ENCODE measurements at places on chromosomes 16 and 17.
A peak's percentile ranks its signal among the peaks of the same experiment; 100 is the strongest.

DNA sequence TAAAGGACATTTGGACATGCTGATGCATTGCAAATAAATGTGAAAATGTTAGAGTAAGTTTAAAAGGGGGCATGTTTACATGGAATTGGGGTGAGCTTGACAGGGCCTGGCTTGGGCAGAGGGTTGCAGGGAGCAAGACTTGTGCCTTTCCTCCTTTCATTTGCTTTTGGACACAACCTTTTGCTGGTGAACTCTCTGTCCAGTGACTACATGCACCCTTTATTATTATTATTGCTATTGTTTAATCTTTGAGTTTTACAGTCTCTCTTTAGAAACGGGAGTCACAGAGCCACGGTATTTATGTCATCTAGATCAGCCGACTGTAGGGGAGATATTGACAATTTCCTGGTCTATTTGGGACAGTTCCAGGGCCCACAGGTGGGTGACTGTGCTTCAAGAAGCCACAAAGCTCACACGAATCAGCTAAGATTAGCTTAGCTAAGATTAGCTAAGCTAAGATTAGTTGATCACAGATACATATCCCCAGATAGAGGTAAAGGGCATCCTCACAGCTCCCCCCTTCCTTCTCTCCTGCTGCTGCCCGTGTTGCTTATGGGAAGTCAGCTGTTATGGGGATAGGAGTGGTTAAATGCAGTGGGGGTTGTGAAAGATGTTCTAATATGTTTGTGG is 28.9 kb upstream of the ETV4 start:
- DNase-seq, result no peak

- DNase-seq, result no peak
Observed at GRCh38 chr17:68766640-68767039, 165.5 kb upstream of the FAM20A start.

- no peak for DNase-seq
Observed at GRCh38 chr17:75976175-75976848, 2.7 kb downstream of the ACOX1 start.

DNA sequence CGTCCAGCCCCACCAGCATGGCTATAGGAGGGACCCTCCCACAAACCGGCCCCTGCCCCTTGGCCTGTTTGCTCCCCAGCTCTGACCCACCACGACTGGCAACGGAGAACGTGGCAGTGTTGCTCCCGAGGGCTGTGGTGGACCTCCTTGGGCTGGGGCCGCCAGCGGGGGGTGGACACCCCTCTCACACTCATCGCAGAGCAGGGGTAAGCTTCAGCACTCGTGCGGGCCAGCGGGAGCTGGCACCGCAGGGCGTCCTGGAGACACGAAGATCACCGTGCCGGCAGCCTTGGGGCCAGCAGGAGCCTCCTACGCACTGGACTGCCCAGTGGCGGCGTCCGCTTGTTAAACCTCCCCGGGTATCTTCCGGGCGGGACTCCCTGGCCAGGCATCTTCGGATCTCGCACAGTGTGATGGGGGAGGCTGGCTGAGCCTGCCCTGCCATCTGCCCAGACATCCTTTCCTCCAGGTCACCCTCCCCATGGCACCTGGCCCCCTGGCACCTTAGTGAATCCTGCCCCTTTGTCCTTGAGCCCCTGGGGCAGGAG is 53.5 kb downstream of the ABR start:
- no peak for DNase-seq

DNA sequence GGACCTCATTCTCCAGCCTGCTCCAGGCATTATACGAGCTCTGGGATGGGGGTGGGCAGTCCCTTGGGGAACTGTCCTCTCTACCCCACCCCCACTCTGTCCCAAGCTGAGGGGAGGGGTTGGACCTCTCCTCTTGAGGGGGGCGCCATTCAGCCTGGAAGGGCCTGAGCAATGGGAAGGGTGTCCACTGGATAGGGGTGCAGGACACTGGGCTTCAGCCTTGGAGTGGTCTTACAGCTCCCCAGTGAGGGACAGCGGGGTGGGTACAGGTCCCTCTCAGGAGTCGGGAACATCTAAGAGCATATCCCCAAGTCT is 9.5 kb upstream of the CBX8 start:
- DNase-seq, result no peak

DNA sequence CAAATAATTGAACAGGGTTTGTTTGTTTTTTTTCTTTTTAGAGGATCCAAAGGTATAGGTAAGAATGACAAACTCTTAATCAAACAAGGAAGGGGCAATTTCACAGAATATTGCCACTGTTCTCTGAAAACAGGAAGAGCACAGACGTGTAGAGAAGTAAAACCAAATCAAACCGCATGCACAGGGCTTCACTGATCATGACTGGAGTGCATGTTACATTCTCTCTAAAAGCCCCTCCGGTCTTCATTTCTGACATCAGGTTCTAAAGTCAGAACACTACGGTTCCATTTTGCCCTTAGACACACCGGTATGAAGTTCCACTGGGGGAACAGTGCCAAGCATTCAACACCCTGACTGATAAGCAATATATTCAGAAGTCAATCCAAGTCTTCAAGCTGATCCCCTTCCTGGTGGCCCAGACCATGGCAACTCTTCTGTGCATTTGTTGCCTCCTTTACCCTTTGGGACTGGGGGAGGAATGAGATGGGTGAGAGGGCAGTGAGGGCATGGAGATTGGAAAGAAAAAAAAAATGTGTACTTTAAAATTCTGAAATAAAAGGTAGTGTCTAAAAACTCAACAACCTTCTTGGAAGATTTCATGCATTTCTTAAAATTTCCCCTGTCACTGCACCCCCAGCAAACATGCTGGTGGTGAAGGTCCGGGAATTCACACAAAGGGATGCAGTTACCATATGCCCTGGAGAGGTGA is 1.4 kb downstream of the MMD start:
- DNase-seq, result no peak

DNA sequence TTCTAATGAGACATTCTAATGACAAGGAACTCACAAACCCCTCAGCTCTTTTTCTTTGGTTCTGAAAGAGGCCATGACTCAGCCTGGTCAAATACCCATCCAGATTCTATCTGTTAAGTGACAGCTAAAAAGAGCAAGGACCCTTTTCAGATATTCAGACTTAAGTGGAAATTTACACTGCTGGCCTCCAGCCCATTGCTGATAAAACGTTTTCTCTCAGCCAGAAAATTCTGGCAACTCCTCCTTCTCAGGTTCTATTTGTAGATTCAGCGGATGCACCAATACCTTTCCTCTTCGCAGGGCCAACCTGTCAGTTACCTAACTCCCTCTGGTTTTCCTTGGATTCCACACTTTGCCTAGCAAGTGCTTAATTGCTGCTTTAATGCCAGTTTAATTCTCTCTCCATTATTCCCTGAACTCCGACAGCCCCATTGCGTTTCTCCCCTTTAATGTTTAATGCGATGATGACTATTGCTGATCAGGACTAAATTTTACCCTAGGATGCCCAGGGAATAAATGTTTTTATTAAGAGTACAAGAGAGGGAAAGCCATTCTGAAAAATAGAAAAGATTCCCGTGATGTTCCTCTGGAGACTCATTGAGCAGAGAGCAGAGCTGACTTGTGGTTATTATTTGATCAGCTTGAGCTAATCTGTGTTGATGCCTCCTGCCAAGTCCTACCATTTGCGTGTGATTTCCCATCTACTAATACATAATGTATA is 35.9 kb upstream of the TOM1L1 start:
- DNase-seq, result no peak

GRCh38 chr16:27748868-27749546 is 199.1 kb downstream of the KATNIP start:
- DNase-seq, result no peak

GRCh38 chr16:3810818-3811217 is 69.7 kb downstream of the CREBBP start:
- no peak for DNase-seq

GRCh38 chr16:86848821-86849220 is 270.5 kb downstream of the FOXL1 start:
- DNase-seq, result no peak

- DNase-seq, result no peak
Observed at GRCh38 chr16:66097751-66098150, 268.7 kb upstream of the CDH5 start.

GRCh38 chr17:13036751-13037150 is 18.9 kb upstream of the ELAC2 start:
- no peak for DNase-seq

GRCh38 chr16:85329059-85329812 is 217.0 kb upstream of the CIBAR2 start:
- no peak for DNase-seq

- no peak for DNase-seq
Observed at GRCh38 chr16:8880839-8881510, 1.2 kb upstream of the LITAFD start.

- peak; percentile 97 for DNase-seq
Observed at GRCh38 chr17:7922845-7923628, 6.6 kb downstream of the KCNAB3 start.

DNA sequence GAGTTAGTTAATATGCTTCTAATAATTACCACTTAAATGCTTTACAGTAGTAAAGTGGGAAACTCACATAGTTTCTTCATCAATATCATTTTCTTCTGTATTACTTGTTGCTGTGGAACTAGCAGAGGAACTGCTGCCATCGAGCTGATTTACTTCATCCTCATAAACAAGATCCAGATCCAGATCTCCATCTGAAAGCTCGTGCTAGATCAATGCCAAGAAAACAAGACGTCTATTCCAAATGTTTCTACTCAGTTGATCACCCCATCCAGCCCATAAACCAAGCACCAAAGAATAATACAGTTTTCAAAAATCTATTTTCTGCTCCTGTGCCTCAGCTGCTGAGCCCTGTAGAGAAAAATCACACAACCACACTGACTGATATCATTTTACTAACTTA is 59.1 kb downstream of the TRIM37 start:
- DNase-seq, result no peak

GRCh38 chr16:142405-142967 is 4.0 kb upstream of the NPRL3 start:
- no peak for DNase-seq

- DNase-seq, result no peak
Observed at GRCh38 chr16:4846503-4846900, 586 bp downstream of the GLYR1 start.

GRCh38 chr16:10979717-10980601 is 35.6 kb downstream of the CLEC16A start:
- DNase-seq, result peak; percentile 38

DNA sequence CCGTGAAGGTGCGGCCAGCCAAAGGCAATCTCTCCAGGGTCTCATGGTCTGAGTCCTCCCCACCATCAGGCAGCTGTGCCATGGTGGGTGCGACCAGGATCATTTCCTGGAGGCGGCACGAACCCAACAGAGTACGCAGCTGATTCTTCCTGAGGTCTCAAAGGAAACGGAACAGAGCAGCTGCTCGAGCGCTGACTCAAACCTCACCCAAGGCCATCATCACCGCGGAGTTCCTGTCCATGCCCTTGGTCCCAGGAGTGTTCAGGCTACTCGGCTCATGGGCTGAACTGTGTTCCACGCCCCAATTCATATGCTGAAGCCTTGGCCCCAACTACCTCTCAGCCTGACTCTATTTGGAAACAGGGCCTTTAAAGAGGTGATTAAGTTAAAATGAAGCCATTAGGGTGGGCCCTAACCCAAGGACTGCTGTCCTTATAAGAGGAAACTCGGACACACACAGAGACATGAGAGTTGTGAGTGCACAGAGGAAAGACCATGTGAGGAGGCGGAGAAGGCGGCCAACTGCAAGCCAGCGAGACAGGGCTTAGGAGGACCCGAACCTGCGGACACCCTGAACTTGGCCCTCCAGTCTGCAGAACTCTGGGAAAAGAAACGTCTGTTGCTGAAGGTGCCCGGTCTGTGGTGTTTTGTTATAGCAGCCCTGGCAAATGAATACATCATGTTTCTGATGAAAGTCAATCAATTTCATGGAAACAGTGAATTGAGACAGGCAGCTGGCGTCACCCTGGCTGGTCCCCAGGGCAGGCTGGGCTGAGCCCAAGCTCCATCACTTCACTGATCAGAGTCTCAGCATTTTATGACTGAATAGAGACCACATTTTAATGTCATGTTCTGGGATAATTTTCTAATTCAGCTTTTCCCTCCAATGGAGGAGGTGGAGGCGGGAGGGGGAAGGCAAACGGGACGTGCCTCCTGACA is 13.7 kb downstream of the MXRA7 start:
- DNase-seq, result no peak

DNA sequence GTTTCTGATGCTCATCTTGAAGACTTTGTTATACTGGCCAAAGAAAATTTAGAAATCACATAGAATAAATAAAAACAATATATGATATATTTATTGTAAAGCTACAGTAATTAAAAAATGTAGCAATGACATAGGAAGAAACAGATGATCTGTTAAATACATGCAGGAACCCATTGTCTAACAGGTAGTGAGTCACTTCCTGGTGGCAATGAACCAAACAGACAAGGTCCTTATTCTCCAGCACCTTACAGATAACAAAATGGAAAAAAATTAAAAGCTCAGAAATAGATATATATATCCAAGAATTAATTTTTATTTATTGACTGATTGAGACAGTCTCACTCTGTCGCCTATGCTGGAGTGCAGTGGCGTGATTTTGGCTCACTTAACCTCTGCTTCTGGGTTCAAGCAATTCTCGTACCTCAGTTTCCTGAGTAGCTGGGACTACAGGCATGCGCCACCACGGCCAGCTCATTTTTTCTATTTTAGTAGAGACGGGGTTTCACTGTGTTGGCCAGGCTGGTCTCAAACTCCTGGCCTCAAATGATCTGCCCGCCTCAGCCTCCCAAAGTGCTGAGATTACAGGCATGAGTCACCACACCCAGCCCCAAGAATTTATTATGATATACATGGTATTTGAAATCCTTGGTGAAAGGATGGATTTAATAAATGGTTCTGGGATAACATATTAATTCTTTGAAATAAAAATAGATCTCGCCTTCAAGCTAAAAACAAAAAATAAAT is 7.5 kb downstream of the NETO2 start:
- no peak for DNase-seq

- DNase-seq, result peak; percentile 89
Observed at GRCh38 chr17:19867079-19867328, 732 bp downstream of the ULK2 start.

GRCh38 chr17:76246080-76247066 is 6.1 kb upstream of the RNF157 start:
- no peak for DNase-seq

GRCh38 chr17:48002916-48003416 is 32.1 kb downstream of the CDK5RAP3 start:
- DNase-seq, result no peak

- no peak for DNase-seq
Observed at GRCh38 chr16:66205287-66206231, 160.9 kb upstream of the CDH5 start.

GRCh38 chr17:48527547-48527932 is 3.3 kb downstream of the HOXB1 start:
- DNase-seq, result no peak

- DNase-seq, result peak; percentile 66
Observed at GRCh38 chr16:55703003-55704001, 47.5 kb downstream of the SLC6A2 start.

Measured in spinal cord (tissue), 10 donors.